Fibroblast of skin of right quadriceps (primary cell): ENCODE measurements at places on chromosomes 11 and 22.

DNA sequence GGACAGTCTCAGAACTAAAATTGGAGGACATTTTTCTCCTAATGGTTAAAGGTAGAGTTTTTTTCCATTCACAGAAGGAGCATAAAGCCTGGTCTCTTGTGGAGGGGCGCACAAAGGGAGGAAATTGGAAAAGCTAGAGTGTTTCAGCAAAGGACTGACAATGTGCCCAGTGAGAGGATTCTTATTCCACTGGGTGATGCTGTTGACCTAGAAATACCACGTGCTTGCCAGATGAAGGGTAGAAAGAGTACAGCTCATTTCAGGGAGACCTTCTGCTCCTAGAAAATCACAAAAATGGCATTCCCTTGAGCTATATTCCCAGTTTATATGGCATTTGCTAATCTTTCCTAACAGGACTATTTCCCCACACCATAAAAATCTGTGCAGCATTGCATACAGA lies 21.1 kb downstream of the MS4A6E start:
- no peak for DNase-seq

- DNase-seq = no peak
Measured at GRCh38 chr11:2942447-2942846, 13.2 kb upstream of the PHLDA2 start.

- no peak for DNase-seq
Measured at GRCh38 chr22:27772081-27772983, 29.2 kb downstream of the MN1 start.

- DNase-seq = no peak
Measured at GRCh38 chr11:88683024-88683423, 345.5 kb upstream of the CTSC start.

DNA sequence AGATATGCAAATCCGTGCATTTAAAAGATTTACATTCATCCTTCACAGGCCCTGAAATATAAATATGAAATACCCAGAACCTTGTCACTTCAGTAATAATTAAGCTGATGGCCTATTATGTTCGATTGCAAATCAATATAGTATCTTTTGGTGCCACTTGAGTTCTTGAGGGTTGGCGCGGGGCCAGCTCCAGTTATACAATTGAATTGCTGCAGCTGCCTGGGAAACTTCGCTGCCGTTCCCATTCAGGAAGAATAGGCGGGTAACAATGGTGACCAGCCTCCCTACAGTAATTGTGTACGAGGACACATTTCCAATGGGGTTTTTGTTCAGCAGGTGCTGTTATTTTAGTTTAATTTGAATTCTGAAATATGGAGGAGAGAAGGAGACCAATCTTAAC lies 451.2 kb downstream of the INSC start:
- DNase-seq = no peak

DNA sequence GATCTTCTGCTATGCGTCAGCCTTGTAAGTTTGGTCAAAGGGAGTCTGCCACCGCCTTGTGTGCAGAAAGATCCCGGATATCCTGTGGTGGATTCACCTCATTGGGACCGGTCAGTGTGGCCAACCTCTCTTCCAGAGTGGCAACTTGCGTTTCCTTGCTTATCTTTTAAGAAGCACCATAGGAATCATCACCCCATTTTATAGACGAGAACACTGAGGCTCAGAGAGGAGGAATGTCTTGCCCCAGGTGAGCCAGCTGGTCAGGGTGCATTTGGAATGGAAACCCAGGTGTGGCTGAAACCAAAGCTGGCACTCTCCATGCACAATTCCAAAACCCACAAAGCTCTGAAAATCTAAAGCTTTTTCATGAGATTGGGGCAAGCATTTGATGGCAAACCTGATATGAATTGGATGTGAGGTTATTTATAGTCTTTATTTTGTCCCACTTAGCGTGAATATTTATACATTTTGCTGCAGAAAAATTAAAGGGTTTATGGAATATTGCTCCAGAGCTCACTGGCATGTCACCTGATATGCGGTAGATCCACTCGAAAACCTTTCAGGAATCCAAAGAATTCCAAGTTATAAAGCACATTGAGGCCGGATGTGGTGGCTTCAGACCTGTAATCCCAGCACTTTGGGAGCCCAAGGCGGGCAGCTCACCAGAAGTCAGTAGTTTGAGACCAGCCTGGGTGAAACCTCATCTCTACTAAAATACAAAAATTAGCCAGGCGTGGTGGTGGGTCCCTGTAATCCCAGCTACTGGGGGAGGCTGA lies 12.1 kb upstream of the EIF3D start:
- DNase-seq = peak; percentile 58

GRCh38 chr11:69044111-69045013 lies 4.4 kb upstream of the TPCN2 start:
- DNase-seq = peak; percentile 88

- DNase-seq = no peak
Measured at GRCh38 chr22:37690901-37691504, 4.9 kb downstream of the NOL12 start.

DNA sequence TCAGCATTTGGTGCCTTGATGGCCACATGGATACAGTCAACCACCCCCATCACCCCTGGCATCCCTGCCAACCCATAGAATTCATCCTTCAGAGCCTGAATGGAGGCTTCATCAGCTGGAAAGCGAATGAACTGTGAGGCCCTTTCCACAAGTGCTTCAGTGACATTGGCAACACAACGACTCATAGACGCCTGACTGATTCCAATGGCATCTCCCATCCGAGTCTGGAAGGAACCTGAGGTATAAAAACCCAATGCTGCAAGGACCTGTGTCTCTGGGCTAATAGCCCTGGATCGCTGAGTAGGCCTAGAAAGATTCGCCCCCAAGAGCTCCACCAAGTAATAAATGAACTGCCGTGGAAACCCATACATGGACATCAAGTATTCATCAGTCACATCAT lies 1.3 kb downstream of the HARBI1 start:
- peak; percentile 44 for DNase-seq

- DNase-seq = peak; percentile 22
Measured at GRCh38 chr11:46504817-46505613, 88.8 kb downstream of the AMBRA1 start.

DNA sequence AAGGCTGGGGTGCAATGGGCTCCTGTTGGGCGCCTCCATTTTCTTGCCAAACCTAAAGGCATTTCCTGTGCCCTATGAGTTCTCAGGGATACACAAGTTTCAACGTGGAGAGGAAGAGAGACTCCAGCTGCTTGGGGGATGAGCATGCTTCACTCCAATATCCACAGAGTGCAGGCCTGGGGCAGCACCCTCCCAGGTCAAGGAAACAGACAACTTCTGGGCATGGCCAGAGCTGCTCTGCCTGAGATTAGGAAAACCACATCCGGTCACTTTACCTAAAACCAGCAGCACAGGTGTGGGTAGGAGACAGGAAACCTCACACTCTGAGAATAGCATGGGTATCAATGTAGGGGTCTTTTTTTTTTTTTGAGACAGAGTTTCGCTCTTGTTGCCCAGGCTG lies 28.7 kb downstream of the TMEM184B start:
- DNase-seq = no peak

GRCh38 chr11:5631417-5631816 lies 6.6 kb downstream of the TRIM34 start:
- no peak for DNase-seq

DNA sequence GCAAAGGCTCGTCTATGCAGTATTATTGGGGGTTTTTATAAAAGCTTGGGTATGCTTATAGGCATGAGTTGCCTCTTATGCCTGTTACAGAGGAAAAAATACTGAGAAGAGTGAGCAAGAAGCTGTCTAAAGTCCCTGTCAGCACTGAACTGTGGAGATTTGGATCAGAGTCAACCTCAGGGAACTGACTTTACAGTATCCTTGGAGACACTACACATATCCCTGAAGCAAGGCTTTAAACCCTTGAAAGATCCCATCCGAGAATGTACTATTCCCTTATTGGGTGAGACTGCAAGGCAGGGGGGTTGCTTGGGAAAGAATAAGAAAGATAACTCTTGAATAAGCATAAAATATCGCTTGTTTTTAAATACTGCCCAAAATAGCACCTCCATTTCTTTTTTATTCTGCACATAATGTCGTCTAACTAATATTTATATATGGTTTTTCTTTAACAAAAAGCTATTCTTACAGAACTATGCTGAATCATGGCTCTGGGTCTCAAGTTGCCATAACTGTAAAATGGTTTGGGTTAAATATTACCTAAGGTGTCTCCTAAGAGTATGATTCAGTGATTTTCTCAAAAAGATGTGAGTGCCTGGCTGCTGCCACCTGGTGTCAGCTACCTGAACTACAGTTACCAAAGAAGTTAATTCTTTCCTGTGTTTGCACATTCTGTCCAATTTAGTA lies 1062.8 kb downstream of the DLG2 start:
- DNase-seq = peak; percentile 31

- DNase-seq = no peak
Measured at GRCh38 chr11:43517518-43517917, 158.8 kb downstream of the TTC17 start.

- peak; percentile 90 for DNase-seq
Measured at GRCh38 chr11:96187822-96188221, 155.2 kb downstream of the MAML2 start.

DNA sequence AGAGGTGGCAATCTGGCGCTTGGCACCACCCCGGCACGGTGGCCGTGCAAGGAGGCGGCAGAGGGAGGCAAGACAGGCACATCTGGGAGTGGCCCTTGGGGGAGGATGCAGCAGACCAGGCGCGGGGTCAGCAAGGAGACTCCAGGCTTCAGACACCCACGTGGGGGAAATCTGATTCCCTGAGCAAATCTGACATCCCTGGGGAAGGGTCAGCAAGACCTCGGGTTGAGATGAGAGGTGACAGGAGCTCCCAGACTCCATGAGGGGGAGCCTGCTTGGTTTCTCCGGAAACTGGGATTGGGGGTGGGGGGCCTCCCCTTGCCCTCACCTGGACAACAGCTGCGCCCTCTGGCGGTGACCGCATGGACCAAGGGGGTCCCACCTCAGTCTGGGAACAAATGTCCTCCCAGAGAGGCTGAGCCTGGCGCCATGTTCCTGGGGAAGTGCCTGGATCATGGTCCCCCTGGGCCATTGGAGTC lies 4.0 kb upstream of the RCOR2 start:
- DNase-seq = no peak

DNA sequence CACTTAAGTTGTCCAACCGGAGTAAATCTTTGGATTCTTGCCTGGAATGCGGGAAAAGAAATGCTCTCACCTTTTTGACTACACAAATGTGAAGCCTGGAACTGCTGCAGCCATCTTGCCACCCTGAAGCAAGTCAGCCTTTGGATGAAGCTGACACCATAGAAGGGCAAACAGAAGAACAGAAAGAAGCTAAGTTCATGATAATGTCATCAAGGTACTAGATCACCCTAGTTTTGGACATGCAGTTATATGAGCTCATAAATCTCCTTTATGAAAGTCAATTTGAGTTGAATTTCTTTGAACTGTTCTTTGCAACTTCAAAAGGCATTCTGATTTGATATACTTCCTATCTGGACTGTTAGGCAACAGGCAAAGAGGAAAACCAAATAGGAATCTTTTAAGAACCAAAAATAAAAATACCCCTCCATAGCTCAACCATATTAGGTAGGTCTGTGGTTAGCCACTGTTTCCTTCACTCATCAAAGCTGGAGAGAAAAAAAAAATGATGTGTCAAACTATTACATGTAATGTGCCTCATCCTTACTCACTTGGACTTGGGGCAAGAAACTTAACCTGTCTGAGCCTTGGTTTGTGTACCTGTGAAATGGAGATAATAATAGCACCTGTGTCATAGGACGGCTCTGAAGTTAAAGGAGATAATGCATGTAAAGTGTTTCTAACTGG lies 91.9 kb downstream of the WT1 start:
- DNase-seq = peak; percentile 8

GRCh38 chr22:26974914-26975803 lies 317.8 kb downstream of the MIAT start:
- peak; percentile 39 for DNase-seq

- DNase-seq = no peak
Measured at GRCh38 chr11:107840129-107840484, 18.5 kb downstream of the SLC35F2 start.

GRCh38 chr11:107824668-107825369 lies 33.8 kb downstream of the SLC35F2 start:
- peak; percentile 58 for DNase-seq

DNA sequence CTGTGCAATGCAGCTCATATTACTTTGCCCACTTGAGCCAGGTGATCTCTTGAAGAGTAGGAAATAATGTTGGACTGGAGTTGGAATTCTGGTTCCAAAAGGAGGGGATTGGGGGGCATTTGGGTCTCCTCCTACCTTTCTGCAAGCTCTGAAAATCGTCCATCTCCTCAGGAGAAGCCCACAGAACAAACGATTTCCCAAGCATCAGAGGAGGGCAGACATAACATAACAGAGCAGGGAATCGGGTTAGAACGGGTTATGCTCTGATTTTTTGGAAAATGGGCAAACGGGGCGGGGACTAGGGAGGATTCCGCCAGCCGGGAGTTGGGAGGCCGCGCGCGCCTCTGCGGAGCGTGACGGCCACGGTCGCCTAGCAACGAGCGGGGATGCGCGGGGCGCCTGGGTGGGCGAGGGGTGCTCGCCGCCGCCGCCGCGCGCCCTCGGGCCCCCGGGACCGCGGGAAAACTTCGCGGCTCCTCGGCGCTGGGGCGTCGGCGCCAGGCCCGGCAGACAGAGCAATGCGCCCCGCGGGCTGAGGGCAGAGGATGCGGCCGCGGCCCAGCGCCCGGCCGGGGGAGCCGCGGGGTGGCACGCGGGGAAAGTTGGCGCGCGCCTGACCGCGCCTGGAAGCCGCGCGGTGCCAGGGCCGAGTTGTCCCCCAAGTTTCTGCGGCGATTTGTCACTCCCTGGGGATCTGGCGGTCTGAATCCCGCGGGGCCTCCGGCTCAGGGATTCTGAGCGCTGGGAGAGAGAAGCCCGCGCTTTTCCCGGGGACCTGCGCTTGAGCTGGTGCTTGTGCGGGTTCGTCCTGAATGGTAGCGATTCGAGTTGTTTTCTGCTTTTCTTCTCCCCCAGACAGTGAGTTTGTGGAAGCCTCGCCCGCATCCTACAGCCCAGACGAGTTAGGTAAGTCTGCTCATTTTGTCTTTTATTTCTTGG lies 27.8 kb upstream of the AMOTL1 start:
- DNase-seq = no peak

DNA sequence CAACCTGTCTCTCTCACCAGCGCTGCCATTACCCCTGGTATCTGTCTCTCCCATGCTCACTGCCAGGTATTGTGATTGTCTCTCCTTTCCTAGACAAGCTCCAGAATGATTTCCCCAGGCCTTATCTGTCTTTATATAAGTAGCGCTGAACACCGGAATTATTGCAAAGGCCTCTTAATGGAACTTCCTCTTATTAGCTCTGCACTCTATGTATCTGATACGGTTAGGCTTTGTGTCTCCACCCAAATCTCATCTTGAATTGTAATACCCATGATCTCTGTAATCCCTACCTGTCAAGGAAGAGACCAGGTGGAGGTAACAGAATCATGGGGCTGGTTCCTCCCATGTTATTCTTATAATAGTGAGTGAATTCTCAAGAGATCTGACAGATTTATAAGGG lies 39.3 kb downstream of the DDI1 start:
- no peak for DNase-seq

- DNase-seq = no peak
Measured at GRCh38 chr11:116535994-116536393, 236.8 kb downstream of the BUD13 start.

GRCh38 chr11:71543866-71544265 lies 4.4 kb upstream of the KRTAP5-9 start:
- DNase-seq = no peak

GRCh38 chr22:28891156-28891733 lies 7.9 kb downstream of the ZNRF3 start:
- no peak for DNase-seq
